ENCODE measurements at places on chromosomes 5 and 9.

DNA sequence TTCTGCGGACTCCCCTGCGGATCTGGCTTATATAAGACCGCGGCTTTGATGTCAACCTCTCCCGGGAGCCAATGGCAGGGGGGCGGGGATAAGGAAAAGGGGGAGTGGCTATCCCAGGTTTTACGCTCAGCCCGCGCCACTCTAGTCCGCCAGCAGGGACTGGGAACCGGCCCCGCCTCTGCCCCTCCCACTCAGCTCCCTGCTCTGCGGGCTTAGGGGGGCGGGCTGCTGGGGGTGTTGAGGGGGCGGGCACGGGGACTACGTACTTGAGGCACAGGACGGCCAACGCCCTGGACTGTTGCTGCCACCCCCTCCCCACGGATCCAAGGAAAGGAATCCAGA lies at the start of gene HAND1:
Gene HAND1 (minus strand): TSS at position 4 of the 342 bp plus-strand sequence. CDS start 219 bp downstream, outside the sequence.
- no peak for DNase-seq

DNA sequence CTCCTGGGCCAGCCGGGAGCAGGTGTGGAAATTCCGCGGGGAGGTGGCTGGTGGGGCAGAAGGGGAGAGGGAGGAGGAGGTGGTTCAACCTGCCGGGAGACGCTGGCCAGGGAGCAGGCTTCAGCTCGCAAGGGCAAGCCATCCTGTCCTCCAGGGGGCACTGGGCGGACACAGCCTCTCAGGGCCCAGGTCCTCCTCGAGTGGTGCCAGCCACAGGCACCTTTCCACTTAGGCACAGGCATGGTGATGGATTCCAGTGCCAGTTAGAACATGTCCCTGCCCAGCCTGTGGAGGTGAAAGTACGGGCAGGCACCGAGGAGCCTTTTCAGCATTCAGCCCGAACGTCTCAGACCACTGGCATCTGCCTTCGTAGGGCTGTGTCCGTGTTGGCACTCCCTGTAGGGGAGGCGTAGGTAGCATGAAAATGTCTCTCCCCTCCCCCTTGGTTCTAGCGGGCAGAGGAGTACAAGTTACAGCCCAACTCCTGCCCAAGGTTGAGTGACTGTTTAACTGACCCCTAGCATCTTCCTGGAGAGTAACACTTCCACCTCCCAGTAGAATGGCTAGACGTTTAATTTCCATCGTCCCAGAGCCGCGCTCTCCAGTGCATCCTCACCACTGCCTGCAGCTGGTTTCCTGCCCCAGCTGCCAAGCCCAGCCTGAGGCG lies 48.9 kb downstream of the DAB2IP start:
- no peak for DNase-seq

DNA sequence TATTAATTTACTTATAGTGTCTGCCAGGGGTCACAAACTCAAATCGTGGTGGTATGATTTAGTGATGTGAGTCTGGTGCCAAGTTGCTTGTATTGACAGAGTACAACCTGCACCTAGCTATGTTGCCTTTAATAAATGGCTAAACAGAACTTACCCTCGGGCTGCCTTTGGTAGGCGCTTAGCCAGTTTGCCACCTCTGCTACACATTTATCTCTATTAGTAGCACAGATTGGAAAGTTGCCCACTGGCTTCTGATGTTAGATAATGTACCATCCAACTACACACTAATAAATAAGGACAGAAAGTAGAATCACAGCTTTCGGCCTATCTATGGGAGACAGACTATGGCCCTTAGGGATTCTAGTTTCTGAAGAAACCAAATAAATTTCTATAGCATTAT lies 368.4 kb downstream of the MAN2A1 start:
- peak; percentile 65 for DNase-seq

DNA sequence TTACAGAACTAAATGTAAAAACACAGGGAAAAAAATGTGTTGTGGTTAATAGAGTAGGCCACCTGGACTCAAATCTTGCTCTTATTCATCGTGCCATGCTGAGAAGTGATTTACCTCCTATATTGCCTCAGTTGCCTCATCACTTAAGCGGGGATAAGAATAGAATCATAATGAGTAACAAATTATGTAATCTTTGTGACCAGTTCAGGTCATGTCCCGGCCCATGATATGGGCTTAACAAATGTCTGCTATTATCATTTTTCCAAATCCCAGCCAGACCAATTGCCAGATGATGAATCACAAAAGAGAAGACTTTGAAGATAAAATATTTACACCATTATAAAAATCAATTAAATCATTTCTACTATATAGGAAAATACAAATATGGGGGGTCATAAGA lies 89.8 kb downstream of the CDH6 start:
- no peak for DNase-seq

DNA sequence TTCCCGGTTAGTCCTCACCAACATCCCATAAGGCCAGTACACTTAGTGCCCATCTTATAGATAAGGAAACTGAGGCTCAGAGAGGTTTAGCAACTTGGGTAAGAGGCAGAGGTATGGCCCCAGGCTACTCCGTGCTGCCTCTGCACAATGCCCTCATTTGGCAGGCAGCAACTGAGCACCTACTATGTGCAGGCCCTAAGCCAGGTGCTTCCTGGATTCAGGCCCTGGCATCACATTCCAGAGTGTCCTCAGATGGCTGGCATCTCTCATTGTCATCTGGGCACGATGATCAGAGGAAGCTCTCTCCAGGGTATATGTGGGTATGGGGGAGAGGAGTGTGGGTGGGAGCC lies 53.8 kb upstream of the PSD2 start:
- DNase-seq: no peak

DNA sequence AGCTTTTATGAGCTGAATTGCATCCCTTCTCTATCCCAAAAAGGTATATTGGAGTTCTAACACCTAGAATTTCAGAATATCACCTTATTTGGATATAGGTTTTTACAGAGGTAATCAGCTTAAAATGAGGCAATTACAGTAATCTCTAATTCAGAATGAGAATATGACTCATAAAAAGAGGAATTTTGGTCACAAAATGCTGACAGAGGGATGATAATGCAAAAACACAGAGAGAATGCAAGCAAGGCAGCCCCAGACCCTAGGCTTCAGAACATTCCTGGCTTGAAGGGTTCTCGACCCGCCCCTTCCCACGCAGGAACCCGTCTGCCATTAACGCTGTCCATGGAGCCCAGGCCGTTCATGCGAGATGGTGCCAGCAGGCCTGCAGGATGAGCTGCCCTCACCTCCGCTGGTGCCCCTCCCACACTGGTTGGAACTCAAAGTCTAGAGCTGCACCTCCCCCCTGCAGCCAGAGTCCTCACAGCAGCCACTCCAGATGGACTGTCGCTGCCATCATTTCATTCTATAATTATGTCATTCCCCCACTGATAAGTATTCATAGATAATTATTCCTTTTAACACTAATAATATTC lies 1173.4 kb upstream of the ACO1 start:
- no peak for DNase-seq

GRCh38 chr9:88060746-88061145 lies 77.5 kb downstream of the SPATA31C2 start:
- no peak for DNase-seq

DNA sequence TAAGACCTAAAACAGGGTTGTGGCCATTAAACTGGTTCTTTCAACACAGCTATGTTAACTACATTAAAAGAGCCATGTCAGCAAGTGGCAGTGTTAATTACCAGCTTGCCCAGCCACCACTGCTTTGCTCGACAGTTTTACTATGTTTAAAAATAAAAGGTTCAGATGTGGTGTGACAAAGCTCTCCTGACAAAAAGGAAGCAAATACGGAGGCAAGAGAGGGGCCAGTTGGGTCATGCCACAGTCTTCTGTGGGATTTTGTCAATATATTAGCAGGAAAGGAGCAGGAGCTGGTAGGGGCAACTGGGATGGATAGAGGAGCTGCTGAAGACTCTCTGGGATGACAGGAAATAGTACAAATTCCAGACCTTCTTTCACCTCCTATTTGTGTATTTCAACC lies 113.5 kb upstream of the PCA3 start:
- no peak for DNase-seq

DNA sequence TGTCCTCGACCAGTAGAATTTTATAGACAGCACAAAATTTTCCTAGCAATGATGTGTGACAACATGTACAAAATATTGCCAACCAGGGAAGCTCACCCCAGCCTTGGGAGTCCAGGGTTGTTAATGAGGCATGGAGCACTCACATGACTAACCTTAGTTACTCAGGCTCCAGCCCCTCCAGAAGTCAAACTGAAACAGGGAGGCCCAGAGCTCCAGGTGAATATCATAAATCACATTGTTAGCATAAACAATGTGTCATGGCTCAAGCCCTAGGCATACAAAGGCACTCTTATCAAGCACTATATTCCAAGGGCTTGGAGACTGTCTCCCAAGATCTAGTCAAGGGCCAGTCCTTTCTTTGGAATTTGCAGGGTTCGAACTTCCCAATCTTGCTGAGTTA lies 44.4 kb downstream of the TNFAIP8 start:
- no peak for DNase-seq

- no peak for DNase-seq
These were observed 223.2 kb downstream of the MSX2 start for GRCh38 chr5:174947548-174947947.

DNA sequence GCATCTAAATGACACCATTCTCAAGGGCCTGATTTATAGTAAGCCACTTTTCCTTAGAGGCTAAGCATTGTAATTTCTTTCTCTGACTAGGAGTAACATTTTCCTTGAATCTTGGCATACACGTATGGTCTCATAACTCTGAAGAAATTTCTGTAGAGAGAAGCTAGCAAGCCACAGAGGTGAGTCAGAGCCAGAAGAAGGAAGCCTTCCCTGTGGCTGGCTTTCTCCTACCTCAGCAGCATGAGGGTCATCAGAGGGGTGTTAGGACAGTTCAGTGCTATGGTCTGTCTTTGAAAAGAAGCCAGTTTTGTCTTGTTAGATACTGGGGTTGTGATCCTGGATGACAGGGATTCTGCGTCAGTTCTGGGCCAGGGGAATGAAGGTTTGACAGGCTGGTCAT lies 3.2 kb downstream of the SNX30 start:
- no peak for DNase-seq

- no peak for DNase-seq
These were observed 23.9 kb downstream of the PAX5 start for GRCh38 chr9:37010180-37010579.

DNA sequence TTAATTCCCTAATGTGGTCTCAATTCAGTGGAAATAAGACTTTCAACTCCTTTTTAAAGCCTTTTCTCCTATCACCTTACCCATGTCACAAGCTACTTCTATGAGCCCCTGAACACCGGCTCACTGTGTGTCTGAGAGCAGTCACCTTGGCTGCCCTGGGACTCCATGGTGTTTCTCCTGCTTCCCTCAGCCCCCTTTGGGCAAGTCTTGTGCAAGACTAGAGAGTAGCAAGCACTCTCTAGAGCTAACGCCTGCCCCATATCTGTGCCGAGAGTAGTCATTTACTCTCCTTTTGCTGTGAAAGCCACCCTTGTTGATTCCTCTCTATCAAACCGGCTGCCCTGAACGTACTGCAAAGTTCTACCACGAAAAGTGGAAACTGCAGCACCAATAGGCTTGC lies 77.9 kb upstream of the DAB2 start:
- no peak for DNase-seq

GRCh38 chr9:129319076-129319937 lies 141.2 kb upstream of the IER5L start:
- peak; percentile 51 for DNase-seq

- no peak for DNase-seq
These were observed 381.6 kb upstream of the ADAMTS16 start for GRCh38 chr5:4758550-4758949.

DNA sequence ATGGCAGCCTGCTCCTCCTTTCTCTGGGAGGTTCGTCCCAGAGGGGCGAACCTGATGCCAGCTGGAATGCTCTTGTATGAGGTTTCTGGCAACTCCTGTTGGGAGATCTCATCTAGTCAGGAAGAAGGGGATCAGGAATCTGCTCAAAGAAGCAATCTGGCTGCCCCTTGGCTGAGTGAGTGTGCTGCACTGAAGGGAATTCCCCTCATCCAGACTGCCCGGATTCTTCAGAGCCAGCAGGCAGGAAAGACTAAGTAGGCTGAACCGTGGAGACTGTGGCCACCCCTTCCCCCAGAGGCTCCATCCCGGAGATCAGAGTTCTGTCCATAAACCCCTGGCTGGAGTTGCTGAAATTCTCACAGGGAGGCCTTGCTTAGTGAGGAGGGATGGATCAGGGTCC lies 476.0 kb downstream of the CSNK1G3 start:
- DNase-seq: no peak

DNA sequence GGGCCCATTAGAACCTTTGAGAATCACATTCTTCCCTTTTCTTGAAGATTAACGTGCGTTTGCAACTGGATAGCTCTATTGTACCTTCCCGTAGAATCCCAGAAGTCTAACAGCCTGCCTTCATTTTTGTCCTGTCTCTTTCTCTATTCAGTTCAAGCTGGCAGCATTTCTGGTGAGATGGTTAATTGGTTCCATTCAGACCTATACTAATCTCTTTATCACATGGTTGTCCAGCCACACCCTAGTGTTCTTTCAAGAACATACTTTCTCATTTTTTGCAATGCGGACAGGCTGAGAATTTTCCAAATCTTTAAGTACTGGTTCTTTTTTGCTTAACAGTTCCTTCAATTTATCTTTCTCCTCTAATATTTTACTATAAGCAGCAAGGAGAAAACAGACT lies 26.0 kb downstream of the NUTM2F start:
- no peak for DNase-seq

DNA sequence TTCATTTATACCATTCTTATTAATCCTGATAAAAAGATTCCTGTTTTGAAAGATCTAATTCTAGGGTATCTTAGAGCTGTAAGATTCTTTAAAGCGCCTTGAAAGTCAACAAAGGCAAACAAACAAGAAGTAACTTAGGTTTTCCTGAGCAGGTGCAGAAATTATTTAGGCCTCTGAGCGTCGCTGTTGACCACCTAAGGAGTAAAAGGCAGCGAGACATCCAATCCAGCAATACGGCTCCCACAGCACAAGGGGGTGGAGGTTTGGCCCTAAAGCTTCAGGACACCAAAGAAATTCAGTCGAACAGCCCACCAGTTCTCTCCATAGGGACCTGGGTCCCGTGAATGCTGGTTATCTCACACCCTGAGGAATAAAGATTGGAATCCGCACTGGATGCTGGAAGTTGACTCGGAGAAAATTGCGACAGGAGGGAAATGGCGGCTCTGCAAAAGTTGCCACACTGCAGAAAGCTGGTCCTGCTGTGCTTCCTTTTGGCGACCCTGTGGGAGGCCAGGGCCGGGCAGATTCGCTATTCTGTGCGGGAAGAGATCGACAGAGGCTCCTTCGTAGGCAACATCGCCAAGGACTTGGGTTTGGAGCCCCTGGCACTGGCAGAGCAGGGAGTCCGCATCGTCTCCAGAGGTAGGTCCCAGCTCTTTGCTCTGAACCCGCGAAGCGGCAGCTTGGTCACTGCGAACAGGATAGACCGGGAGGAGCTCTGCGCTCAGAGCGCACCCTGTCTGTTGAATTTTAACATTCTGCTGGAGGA lies at the start of gene PCDHGA2:
Gene PCDHGA2 (plus strand): TSS at position 223 of the 769 bp plus-strand sequence.
- DNase-seq: no peak

- DNase-seq: no peak
These were observed 79.3 kb upstream of the LRRTM2 start for GRCh38 chr5:138954257-138955012.

GRCh38 chr5:141439411-141440141 lies 9.3 kb downstream of the PCDHGA12 start:
- DNase-seq: no peak

- DNase-seq: no peak
These were observed 860.9 kb downstream of the TAF11L14 start for GRCh38 chr5:18495157-18495556.

- no peak for DNase-seq
These were observed 7.0 kb downstream of the TRMT10B start for GRCh38 chr9:37760416-37761161.

GRCh38 chr5:201672-202071 lies 10.4 kb downstream of the LRRC14B start:
- peak; percentile 23 for DNase-seq

- no peak for DNase-seq
These were observed 1035.3 kb downstream of the CDH12 start for GRCh38 chr5:21817668-21818369.

All from right lobe of liver (tissue), 6 donors.